ENCODE measurements at places on chromosomes 5 and 9. TPM values are rescaled to one million over a fixed set of nuclear protein-coding genes. Genes with fewer than 3 reads are reported as not detected.
A peak's percentile ranks its signal among the peaks of the same experiment; 100 is the strongest.

- no peak for DNase-seq
These were observed 20.6 kb downstream of the PITX1 start for GRCh38 chr5:135013445-135013844.

DNA sequence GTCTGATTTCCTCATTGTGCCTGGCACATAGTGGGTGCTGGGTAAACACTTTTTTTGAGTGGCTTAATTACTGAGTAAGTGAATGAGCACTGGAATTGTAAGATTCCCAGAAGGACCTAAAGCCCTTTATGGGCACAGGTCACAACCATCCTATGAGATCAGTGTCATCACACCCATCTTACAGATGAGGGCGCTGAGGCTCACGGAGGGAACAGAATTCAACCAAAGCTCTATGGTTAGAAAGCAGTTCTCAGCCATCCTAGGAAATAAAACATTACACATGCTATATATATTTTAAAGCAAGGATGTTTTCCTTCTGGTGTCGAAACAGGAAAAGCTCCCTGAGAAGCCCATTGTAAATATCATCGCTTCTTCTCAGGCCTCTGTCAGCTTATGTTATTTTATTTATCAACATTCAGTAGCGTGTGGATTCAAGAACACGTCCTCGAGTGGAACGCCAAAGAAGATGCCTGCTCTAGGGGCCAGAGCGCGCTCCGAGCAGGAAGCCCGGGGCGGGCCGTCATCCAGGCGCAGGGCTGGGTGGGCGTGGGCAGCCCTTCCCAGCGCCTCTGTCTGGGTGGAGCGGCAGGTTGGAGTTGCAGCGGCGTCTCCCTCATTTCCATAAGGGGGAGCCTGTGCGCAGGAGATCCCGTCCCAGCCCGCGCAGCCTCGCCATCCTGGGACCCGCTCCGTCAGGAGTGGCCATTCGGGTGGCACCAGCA lies 155.8 kb upstream of the SMIM23 start:
- DNase-seq, result peak; percentile 91

Gene SPINK4
- total RNA-seq, result not detected

- DNase-seq, result no peak
These were observed 35.1 kb downstream of the LPAR1 start for GRCh38 chr9:111003182-111003581.

- DNase-seq, result no peak
These were observed 14.9 kb downstream of the ATOX1 start for GRCh38 chr5:151743530-151743929.

Measured in osteoblast (primary cell).